CD4-positive, alpha-beta T cell treated with Interleukin-6 at 100 ng/mL for 8 hours (primary cell): ENCODE measurements at places on chromosomes 2 and 18.
A peak's percentile ranks its signal among the peaks of the same experiment; 100 is the strongest.

GRCh38 chr2:177313162-177313781, 48.7 kb upstream of the NFE2L2 start:
- no peak for DNase-seq

DNA sequence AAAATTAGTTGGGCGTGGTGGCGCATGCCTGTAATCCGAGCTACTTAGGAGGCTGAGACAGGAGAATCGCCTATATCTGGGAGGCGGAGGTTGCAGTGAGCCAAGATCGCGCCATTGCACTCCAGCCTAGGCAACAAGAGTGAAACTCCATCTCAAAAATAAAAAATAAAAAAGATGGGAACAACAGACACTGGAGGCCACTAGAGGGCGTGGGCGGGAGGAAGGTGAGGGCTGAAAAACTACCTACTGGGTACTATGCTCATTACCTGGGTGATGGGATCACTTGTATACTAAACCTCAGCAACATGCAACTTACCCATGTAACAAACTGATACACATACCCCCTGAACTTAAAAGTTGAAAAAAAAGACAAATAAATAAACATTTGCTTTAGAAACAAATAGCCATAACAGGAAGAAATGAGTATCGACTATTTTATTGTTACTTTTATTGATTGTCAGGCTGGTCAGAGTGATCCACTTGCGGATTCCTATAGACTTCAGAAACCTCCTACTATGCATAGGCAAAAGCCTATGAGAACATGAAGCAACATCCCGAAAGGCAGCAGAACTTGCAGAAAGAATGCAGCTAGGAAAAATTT, 61.0 kb downstream of the TMEM163 start:
- peak; percentile 15 for DNase-seq

DNA sequence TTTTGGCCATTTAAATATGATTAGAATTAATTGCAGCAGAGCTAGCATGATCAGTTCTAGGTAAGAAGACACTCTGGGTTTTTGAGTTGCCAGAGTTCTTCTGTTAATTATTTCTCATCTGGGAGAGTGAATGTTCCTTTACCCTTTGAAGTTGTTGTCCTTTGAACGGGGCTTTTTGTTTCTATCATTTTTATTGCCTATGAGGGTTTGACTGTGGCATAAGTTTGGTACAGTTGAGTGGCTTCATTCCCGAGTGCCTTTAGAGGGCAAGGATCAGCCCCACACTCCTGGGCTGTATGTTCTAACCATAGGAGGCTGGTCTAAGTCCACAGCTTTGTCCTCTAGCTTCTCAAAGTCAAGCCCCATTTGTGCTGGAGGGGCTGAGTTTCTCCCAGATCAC, 804.3 kb downstream of the KCNJ3 start:
- no peak for DNase-seq

DNA sequence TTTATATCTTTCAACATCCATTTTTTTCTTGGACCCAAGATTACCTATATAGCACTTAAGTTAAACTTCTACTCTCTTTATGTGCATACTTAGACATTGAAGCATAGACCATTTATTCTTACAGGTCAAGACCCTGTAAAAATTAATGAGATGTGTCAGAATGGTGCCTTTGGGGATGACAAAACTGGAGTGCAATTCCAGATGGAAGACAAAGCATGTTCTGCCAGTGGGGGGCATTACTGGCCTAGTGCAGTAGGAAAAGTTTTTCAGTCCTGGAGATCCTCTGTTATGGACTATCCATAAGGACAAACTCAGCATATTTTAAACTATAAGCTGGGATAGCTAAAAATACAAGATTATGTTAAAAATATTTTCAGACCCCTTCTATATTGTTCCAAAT, 57.8 kb upstream of the MMADHC start:
- no peak for DNase-seq

GRCh38 chr18:78542204-78542603, 437.4 kb upstream of the SALL3 start:
- DNase-seq: no peak

DNA sequence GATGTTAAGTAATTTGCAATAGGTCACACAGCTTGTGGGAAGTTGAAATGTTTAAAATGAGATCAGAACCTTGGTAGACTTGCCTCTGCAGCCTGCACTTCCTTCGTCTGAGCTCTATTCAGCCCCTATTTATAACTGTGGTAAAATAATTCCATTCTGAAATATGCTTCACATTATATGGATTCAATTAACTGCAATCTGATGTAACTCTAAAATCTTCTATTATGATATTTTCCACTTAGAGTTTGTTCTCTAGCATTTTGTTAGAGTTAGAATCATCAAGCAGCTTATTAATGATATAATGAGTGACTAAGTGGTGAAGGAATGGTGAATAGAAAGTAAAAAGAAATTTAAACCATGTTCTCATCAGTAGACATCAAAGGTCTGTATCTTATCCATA, 139.6 kb upstream of the ARHGAP28 start:
- no peak for DNase-seq

DNA sequence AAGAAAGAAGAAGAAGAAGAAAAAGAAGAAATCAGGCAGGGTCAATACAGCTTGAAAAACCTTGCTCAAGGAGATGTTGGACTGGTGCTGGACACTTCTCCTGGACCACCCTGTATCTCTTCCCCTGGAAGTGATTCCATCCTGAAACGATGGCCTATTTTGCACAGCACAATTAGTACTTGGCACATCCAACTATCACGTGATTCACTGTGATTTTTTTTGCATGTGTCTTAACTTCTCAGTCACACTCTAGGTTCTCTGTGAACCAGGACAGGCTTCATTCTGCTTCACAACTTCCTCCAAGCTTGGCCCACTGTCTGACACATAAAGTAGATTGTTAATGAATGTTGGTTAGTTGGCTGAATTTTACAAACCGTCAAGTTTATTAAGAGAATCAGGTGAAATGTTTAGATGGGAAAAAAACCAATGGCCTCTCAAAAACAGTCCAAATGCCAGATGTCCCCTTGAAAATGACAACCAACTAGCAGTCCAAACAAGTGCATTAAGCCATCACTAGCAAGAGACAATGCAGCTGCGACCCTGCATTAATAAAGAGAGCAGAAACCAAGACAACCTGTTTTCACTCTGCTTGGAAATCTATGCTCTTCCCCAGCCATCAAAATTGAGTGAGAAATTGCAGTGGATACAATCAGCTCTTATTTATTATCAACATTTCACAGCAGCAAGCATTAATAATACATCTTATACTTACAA, 300.0 kb upstream of the CHAC2 start:
- DNase-seq: no peak

DNA sequence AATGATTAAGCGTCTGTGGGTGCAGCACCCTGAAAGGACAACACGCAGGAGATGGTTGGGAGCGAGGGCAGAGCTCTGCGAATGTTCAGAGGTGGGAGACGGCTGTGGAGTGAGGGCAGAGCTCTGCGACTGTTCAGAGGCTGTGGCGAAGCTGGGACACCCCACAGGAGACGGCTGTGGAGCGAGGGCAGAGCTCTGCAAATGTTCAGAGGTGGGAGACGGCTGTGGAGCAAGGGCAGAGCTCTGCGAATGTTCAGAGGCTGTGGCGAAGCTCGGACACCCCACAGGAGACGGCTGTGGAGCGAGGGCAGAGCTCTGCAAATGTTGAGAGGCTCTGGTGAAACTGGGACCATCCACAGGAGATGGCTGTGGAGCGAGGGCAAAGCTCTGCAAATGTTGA, 40.0 kb upstream of the SNTG2 start:
- DNase-seq: no peak

- peak; percentile 48 for DNase-seq
These were observed 163.4 kb downstream of the UBE2E3 start for GRCh38 chr2:181143790-181144300.

DNA sequence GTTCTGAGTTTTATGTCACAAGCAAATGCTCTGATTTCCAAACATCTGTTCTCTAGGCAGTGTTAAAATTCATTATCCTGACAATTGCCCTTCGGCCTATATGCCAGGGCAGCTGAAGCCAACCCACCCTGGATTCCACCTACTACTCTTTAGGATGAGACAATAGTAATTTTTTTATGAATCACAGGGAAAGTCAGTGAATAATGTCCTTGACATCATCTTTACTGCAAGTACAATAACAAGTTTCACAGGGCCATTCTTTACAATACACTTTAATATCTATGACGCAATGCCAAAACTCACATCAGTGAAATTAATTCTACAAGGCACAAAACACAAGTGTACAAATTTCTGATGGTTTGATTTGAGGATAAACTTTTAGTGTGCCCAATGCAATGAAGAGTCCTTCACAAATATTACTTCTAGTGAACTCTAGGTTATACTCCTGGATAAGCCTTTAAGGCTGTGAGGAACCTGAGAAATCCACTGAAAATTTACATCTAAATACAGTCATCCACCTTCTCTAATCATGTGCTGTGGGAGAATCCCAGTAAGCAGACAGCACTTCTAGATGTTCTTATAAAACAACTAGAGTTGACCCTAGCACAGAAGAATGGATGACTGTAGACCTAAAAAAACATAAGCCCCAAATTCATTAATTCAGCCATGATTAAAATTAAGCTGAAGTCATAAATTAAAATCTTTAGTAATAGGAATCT, 77.3 kb upstream of the CTLA4 start:
- DNase-seq: no peak

DNA sequence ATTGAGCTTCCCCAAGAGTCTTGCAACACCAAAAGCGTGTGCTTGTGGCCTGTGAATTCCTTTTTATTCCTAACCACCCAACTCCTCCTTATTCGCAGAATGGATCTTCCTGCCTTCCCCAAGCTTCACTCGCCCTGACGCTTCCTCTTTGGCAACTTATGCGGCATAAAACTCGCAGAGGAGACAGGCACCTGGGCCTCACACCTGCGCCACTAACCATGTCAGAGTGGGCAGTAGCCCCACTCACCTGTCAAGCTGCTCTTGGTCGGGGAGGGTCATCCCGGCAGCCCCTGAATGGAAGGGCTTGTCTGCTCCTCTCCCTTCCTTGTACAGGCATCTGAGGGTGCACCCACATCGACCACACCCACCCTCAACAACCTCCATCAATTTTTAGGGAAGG, 106.9 kb upstream of the GPC1 start:
- DNase-seq: no peak

DNA sequence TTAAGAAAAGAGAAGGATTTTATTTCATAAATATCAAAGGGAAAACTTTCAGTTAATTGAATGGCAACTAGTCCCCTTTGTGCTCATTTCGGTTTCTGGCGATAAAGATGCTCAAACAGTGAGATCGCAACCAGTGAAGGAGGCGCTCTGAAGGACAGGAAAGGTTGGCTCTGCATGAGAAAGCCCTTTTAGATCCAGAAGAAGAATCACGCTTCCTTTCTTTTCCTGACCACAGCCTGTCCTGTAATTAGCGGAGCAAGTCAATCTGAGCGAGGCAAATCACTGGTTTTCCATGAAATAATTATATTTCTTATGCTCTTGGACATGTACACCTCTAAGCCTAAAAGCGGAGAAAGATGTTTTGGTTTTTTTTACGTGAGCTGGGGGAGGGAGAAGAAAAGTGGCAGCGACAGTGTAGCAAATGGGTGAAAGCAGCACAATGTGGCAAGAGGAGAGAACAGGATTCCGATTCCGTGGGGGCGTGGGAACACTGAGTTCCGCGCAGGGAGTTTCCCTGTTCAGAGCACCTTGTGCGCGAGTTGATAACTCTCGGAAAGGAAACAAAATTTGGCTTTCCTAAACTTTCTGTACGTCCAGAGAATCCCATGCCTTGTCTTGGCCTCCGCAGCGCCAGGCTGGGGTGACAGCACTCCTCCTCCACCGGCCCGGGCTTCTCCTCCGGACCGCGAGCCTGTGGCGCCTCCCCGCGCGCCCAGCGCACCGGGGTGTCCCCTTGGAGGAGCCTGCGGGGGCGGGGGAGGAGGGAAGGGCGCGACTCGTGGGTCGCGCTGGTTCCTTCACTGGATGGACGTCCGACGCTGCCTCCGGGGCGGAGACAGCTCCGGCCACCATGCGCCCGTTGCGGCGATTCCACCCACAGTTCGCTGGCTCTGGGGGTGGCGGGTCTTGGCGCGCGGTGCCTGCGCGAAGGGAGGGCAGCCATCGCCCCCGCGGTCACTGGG, 620 bp upstream of the SLC9A2 start:
- DNase-seq: no peak

DNA sequence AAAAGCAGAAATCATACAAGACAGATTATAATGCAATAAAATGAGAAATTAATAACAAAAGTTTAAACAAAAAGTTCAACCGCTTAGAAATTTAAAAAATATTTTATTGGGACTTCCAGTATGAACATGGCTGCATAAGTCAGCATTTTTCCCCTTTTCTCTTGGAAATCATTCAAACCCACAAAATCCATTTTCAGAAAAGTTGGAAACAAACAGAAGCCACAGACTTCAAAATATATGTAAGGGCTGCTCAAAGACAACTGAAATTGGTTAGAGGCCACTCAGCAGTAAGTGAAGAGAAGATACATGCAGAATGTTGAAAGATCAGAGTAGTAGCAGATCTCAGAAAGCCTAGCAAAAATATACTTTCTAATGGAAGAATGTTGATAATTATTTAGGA, 194.0 kb downstream of the DYSF start:
- no peak for DNase-seq

DNA sequence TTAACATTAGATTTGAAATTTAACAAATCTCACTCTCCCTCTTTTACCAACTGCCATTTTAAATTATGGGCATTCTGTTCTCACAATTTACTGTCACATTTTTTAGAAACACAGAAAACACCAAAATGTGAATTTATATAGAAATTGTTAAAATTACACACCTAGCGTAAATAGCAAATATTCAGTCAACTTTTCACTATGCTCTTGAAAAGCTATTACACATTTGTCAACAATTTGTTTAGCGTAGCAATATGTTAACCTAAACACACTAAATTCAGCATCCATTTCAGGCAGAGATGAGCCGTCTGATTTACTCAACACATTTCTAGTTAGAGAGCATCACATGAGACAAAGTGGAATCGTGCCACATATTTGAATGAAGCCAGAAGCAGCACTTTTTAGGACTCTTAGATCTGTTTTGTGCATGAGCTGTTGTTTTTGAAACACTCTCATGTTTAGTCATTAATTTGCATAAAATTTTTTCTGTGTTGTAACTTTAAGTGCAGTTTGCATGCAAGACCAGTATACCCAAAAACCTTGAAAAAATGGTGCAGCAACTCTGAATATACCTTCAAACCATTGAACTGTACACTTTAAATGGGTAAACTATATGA, 8.2 kb downstream of the TTC32 start:
- DNase-seq: no peak

GRCh38 chr18:76846217-76846616, 23.9 kb downstream of the ZNF236 start:
- no peak for DNase-seq

DNA sequence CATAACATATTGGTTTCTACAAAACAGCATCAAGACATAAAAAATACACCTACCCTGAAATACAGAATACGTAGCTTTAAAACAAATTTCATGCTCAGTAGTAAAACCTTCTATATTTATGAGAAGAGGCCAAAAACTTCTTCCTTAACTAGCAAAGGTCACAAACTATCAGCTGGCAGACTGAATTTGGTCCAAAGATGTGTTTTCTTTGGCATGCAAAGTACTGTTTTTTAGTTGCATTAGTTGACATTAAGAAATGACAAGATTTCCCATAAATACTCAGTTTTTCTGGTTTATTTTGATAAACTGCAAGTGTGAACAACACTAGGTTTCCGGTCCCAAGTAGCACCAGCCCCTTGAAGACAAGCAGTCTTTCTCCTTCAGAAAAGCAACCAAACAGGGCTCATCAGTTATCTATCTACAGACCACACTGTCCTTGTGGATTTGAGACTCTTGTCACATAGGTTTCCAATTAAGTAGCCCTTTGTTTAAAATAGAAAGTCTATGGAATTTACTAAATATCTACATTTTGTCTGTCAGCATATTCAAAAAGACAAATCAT, 35.6 kb downstream of the SLC25A12 start:
- no peak for DNase-seq
